Ammon's horn (tissue), 1 donor: ENCODE measurements at places on chromosomes 4 and X.

GRCh38 chr4:156635051-156635450 lies 336.5 kb downstream of the PDGFC start:
- DNase-seq: no peak

- no peak for DNase-seq
Observed at GRCh38 chr4:38123555-38123954, 163.4 kb downstream of the PTTG2 start.

DNA sequence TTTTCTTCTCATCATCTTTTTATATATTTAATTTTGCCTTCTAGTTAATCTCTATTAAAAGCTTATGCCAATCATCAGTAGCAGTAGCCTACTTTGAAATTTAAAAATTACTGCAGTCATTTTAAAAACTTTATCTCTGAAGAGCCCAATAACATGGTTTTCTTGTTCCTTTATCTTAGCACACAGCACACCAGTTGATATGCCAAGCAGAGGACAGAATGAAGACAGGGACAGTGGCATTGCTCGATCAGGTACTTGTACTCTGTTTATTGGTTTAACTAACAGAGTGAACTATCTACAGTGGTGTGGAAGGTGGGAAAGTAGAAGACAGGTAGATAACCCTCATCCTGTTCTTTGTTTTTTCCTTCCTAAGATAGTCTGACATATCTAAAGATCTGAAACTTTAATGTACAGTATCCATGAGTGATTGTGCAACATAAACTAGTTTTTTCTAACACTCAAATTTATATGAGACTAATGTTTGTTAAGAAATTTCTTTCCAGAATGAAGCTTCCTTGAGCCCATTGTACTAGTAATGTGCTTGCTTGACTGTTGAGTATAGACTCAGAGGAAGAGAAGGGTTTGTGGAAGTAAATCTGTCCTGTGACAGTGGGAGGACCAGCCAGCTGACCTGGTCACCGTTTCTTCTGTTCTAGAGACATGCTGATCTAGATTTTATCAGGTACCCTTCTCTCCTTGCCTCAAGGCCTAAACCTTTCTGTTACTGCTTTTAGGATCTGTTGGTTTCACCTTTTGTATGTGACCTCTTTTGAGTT lies 66.6 kb downstream of the FNIP2 start:
- no peak for DNase-seq

GRCh38 chr4:2360396-2360730 lies 58.1 kb downstream of the ZFYVE28 start:
- no peak for DNase-seq

GRCh38 chr4:60857130-60857753 lies 342.9 kb upstream of the ADGRL3 start:
- no peak for DNase-seq

GRCh38 chr4:15968551-15969300 lies 5.8 kb upstream of the FGFBP2 start:
- no peak for DNase-seq

DNA sequence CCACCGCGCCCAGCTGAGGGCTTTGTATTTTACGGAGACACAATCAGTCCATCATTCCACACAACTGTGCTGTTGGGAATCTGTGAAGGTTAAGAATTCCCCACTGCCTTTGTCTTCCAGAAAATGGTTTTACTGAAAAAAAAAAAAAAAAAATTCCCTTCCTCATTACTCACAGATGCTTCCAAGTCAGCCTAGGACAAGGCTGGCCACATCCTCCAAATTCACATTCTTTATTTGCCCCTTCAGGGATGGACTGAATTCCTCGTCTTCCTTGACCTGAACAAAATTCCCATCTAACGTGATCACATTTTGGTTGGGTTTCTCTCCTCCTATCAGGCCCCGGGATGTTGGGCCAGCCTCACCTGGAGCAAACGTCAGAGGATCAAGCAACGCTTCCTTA lies 130.3 kb downstream of the DHRSX start:
- DNase-seq: no peak

GRCh38 chr4:127737295-127737694 lies 7.1 kb downstream of the SLC25A31 start:
- no peak for DNase-seq

DNA sequence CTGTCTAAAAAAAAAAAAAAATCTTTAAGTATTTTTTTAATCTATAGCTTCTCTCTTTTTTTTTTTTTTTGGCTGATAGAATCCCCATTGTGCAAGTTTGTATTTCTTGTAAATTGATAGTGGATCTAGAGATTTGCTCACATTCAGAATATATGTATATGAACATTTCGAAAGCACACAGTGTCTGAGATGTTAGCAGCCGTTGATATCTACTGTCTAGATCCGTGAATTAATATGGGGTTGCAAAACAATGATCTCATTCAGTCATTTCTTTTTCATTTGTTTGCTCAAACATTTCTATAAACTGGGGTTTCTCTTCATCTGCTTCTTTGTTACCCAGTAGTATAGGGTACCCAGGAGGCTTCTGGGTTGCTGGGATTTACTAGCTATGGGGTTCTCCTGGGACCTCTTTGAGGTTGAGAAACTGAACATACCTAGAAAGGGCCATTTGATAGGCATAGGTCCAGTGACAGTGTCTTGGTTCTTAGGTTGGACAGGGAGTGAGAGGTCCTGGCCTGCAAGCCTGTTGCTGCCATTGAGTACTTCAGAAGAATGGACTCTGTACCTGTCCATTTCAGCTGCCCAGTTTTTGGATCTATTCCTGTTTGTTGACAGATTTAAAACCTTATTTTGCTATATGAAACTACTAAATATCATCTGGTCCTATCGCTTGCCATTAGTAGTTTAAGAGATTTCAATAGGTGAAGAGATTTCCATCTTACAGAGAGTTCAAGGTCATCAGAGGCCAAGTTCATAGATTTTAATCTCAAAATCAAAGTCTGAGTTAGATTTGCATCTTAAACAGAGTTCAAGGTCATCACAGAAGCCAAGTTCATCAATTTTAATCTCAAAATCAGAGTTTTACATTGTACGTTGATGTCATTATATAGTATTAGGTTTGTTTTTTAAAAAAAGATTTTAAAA lies 50.8 kb downstream of the WWC2 start:
- DNase-seq: no peak

DNA sequence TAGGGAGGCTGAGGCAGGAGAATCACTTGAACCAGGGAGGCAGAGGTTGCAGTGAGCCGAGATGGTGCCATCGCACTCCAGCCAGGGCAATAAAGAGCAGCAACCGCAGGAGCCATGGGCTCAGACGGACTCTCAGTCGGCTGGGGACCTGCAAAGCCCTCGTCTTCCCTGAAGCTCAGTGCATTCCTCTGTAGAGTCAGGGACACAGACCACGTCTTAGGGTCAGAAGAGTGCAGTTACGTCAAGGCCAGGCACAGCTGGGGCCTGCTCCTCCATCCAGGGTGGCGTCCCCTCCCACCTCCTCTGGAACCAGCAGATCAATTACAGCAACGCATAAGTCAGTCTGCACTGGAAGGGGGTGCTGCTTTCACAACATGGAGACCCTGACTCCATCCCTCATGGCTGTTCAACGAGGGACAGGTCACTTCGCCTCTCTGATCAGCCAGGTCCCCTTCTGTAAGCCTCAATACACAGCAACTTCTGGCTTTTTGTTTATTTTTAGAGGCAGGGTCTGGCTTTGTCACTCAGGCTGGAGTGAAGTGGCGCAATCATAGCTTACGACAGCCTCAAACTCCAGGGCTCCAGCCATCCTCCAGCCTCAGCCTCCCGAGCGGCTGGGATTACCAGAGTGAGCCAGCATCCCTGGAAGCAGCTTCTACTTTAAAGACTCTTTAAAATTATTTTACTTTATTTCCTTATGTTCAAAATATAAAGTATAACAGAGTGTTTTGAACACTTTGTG lies 76.4 kb downstream of the ZFYVE28 start:
- DNase-seq: peak; percentile 1

DNA sequence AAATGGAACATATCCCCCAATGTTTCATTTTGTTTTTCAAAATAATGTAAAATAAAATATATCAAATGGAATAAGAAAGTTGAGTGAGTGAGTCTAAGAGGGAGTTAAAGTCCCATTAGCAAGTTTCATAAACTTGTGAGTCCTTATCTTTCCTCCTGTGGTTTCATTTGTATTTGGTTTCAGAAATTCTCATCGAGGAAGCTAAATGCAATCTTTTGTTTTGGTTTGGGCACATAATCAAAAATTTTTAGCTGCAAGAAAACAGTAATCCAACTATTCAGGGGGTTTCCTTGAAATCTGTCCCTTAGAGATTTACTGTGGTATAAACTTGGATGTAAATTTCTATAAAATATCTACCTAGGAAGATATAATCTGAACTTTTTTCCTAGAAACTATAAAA lies 124.2 kb downstream of the CAMK2D start:
- DNase-seq: no peak

DNA sequence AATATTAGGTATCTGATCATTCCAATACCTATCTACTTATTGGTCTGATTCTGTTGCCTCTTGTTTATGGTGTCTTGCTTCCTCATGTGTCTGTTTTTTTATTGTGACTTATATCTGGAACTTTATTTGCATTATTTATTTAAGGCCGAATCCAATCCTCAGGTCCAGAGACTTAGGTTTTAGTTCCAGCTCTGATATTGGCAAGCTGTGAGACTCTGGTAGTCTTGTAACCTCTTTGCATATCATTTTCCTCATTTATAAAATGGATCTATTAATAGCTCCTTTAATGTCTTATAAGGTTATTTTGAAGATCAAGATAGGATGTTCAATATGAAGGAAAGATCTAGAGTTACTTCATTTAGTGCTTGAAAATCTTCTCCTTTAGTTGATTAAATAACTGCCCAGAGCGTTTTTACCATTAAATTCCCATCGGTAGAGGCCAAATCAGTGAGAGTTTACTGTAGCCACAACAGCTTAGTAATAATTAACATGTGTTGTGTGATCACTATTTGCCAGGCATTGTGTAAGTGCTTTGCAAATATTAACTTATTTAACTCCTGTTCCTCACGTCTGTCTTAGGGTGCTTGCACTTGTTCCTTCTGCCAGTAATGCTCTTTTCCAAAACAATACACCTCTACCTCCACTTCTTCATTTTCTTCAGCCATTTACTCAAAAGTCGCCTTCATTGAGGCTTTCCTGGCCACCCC lies 82.2 kb downstream of the CC2D2A start:
- DNase-seq: no peak

- DNase-seq: peak; percentile 4
Observed at GRCh38 chrX:118115953-118116712, 477 bp downstream of the KLHL13 start.

- DNase-seq: no peak
Observed at GRCh38 chr4:116070283-116070682, 956.9 kb upstream of the NDST4 start.

DNA sequence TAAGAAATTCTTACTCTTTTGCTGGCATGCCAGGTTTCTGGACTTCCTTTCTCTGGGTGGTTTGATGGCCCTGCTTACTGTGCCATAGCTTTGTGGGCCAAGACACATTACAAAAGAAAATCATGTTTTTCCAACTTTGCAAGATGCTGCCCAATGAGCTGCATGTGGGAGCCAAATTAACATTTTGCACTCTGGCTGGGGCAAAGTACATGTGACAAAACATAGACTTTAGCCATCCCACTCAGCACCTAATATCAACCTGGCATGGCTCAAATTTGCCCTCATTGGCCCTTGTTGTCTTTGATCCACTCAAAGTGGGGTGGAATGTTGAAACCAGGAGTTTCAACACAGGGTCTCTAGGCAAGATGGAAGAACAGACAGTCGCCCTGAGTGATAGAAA lies 40.0 kb upstream of the DYNLT3 start:
- no peak for DNase-seq

DNA sequence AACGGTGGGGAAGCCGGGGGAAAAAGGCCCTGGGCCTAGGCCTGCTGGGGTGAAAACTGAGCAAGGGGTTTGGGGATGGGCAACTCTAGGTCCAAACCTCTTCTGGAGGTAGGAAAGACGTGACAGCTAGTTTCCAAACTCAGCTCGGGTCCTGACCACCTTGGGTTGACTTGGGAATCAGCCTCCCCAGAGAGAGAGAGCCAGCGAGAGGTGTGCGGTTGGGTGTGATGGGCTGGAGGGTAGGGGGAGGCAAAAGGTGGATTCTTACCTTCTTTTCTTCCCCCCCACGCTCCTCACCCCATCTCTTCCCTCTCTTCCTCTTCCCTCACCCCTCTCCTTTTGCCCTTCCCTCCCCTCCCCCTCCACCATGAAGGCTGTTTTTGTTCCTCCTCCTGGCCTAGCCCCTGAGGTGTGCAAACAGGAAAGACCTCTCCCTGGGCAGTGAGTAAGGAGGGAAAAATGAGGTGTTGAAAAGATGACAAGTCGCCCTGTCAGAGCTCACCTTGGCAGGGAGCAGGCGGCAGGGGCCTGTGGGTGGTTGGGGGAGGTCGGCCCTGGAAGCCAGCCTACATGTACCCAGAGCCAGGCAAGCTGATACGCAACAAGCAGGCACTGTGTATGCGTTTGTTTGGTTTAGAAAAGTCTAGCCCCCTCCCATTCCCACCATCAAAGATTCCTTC lies 14.8 kb downstream of the PJA1 start:
- no peak for DNase-seq

- DNase-seq: no peak
Observed at GRCh38 chr4:132998585-132999230, 150.4 kb upstream of the PCDH10 start.

- no peak for DNase-seq
Observed at GRCh38 chrX:153621949-153622598, 23.1 kb upstream of the CCNQ start.

- peak; percentile 57 for DNase-seq
Observed at GRCh38 chrX:48897157-48897624, 377 bp downstream of the TIMM17B start.

DNA sequence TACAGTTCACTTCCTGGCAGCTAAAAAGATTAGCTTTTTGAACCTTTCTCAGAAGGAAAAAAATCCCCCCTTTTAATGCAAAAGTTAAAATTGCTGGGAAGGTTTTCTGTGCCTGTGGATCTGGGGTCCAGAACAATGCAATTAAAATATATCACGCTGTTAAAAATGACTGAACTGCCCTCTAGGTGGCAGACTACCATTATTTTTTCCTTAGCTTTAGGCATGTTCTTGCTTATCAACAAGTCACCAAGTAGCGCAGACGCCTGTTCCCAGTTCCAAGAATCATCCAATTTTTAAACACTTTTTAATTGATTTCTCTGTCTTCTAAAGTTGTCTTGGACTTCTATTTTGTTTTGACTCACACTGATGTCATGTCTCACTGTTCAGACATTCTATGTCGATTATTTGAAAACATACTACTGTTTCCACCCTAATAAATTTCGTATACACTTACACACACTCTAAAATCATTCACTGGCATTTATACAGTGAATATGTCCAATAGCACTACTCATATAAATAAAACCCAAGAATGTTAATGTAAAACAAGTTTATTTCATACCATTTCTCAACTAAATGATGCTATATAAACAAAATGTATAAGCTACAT lies 661.6 kb downstream of the RAPGEF2 start:
- peak; percentile 76 for DNase-seq

- no peak for DNase-seq
Observed at GRCh38 chr4:141772838-141773237, 136.5 kb downstream of the IL15 start.

DNA sequence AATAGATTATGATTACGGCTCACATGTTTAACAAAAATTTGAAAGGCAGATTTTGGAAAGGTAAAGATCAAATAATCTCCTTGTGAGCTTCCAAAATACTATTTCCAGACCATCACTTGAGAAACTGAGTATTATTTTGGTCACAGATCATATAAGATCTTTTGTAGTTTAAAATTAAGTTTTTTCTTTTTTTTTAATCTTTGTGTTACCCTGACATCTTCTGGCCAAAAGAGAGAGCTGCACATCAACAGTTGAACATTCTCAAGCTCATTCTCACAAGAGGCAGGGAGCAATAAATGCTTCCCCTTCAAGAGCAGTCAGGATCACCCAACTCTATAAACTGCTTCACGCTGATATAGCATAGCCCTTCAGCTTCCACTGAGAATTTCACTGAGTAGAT lies 15.9 kb downstream of the TMEM192 start:
- DNase-seq: peak; percentile 30
